ENCODE measurements at places on chromosomes 7 and 10.

DNA sequence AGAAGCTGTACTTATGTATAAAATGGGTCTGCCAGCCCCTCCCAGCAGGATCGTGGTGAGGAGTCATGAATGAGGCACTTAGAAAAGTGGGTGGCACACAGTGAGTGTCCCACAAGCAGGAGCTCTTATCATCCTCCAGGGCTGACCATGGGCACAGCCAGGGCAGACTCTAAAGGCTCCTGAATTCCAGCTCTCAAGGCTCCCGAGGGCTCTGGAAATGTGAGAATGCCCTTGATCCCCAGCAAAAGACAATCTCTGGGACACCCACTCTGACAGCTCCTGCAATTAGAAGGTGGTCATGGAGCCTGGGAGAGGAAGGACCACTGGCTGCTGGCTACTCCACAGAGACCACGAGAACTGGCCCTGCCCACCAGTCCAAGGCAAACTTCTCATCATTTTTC lies 1.6 kb downstream of the VSTM4 start:
- DNase-seq = no peak

- no peak for DNase-seq
Observed at GRCh38 chr10:28644647-28645046, 32.7 kb upstream of the BAMBI start.

- DNase-seq = no peak
Observed at GRCh38 chr10:4698075-4698474, 127.9 kb upstream of the AKR1E2 start.

DNA sequence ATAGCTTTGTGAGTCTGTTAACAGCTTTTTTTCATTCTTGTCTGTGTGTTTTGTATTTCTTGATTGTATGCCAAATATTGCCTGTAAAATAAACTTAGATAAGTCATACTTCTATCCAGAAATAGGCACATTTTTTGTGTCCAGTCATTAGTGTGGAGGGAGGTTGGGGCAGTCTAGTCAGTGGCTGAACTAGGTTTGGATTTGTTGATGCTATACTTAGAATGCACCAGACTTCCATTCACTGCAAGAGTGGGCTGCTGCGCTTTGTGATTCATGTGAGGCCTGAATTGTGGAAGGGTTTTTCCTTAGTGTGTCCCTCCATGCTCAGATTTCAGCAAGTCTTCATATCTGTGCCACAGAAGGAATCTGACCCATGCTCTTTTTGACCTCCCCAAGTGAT lies 50.0 kb downstream of the TRUB1 start:
- no peak for DNase-seq

DNA sequence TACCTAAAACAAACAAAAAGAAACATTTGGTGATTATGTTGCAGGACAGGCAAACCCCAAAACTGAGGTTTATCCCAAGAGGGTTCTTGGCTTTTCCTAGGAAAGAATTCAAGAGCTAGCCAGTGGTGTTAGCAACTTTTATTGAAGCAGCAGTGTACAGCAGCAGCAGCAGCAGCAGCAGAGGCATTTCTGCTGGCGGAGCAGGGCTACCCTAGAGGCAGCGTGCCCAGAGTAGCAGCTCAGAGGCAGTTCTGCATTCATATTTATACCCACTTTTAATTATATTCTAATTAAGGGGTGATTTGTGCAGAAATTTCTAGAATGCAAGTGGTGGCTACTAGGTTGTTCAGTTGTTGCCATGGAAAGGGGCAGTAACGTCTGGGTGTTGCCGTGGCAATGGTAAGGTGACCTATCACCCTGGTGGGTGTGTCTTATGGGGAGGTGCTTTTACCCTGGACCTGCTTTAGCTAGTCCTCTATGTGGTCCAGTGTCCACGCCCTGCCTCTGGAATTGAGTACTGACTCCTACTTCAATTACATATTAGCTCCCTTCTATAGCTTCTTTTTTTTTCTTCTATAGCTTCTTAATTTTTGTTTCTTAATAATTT lies 53.9 kb downstream of the VCL start:
- no peak for DNase-seq

GRCh38 chr7:15158141-15158810 lies 255.7 kb upstream of the DGKB start:
- DNase-seq = no peak

DNA sequence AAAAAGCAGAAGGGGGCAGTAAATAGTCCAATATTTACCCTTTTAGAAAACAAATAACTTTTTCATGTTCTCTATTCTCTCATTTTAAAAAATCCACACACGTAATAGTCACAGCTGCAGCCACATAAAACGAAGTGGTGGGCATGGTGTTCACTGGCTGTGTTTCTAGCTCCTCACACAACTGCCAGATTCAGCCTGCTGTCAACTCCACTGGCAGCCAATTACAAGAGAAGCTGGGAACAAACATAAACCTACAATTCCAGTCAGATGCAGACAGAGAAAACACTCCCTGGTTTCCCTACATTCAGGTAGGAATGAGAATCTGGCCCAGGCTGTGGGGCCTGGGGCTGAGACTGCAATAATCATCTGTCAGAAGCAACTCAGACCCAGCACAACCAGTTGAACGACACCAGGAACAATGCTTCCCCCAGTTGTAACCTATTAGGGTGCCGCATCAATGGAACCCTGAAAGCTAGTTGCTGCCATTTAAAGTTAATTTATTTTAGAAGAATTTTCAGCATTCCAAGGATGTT lies 29.1 kb downstream of the ERCC6 start:
- no peak for DNase-seq

GRCh38 chr7:4962872-4963775 lies 4.1 kb upstream of the MMD2 start:
- no peak for DNase-seq

DNA sequence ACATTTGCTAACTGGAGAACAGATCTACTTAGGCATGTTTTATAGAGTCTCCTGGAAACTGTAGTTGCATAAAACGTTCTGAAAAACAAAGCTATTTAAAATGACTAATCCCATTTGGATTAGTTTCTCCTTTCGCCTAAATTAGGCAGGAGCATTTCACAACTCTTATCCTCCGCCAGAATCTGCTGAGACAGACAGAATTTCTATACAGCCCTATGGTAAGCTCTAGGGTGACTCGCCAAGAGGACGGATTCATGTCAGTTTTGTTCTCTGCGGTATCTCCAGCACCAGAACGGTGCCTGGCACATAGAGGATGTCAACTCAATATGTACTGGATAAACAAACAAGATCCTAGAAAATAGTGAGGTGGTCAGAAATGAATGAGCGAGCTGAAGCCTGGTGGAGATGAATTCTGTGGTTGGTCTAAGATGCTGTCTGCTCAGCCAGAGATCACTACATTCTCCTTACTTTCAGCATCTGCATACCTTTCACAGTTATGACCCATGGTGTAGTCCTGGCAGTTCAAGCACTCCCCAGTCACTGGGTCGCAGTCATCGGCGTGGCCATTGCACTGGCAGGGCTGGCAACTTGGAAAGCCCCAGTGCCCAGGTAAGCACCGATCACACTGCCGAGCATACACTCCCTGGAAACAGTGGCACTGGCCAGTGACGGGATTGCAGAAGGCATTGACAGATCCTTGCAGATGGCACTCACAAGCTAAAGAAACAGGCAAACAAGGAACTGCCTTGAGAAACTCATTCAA lies 44.0 kb downstream of the LAMB1 start:
- no peak for DNase-seq

GRCh38 chr10:78913219-78914059 lies 155.3 kb upstream of the ZMIZ1 start:
- DNase-seq = no peak

- DNase-seq = no peak
Observed at GRCh38 chr7:44782460-44782859, 14.0 kb upstream of the PPIA start.

GRCh38 chr10:131186547-131187253 lies 124.8 kb downstream of the TCERG1L start:
- no peak for DNase-seq

GRCh38 chr10:27736396-27736795 lies 9.2 kb downstream of the MKX start:
- DNase-seq = no peak
